ENCODE measurements at places on chromosomes 1 and 21.
A peak's percentile ranks its signal among the peaks of the same experiment; 100 is the strongest.

GRCh38 chr1:29145739-29146437 is 22.2 kb upstream of the TMEM200B start:
- DNase-seq, result peak; percentile 8

DNA sequence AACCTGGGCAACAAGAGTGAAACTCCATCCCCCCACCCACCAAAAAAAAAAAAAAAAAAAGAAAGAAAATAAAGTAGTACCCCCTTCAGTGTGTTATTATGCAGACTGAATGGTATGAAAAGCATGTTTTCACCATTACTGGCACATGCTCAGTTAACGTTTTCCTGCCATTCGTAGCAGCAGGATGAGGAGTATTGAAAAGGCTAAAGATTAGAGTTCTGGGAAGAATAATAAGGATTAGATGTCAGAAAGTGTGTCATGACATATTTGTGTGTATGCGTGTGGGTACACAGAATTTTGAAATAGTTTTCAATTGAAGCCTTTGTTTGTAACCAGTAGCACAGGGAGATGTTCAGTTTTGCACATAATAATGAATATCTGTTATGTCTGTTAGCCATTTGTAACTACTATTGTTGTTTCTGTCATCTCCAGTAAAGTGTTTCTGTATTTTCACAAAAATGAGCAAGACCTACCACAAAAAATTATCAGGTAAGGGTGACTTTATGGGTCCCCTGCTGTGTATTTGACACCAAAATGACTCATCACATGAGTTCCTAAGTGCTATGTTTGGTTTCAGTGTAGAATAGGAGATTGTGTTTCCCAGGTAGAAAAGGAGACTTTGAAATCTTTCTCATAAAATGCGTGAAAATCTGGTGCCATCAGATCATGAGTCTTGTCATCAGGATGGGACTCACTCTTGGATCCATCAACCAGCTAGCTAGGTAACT is 358.9 kb downstream of the DISC1 start:
- DNase-seq, result no peak

- no peak for DNase-seq
Observed at GRCh38 chr21:45408271-45408791, 3.4 kb downstream of the COL18A1 start.

DNA sequence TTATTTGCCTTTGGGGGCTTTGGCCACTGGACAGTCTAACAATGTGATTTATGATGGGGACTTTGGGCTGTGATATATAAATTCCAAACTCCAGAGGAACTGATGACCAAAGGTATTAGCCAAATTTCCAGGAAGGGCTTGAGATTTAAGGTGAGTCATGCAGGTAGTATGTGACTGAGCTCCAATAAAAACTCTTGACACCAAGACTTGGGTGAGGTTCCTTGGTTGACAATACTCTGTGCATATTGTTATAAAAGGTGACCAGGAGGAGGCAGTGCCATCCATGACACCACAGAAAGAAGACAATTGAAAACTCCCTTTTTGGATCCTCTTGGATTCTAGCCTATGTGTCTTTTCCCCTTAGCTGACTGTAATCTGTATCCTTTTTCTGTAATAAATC is 392.7 kb upstream of the LRRC7 start:
- DNase-seq, result no peak

DNA sequence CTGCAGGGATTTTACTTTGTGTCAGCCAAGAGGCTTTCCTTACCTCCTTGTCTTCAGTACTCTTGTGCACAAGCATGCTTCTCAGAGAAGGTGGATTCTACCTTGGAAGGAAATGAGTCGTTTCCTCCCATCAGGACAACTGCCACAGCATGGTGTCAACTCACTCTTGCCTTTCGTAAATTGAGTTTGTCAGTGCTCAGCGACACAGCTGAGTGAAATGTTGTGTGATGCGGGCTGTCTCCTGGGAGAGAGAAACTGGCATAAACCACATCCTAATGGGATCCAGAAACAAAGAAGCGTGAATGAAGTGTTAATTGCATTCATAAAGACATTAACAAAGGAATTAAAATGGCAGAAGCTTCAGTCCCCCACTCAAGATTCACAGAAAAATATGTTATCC is 51.5 kb upstream of the SLC22A15 start:
- DNase-seq, result no peak

- DNase-seq, result no peak
Observed at GRCh38 chr1:48777219-48777895, 666 bp upstream of the BEND5 start.

GRCh38 chr1:246631426-246631825 is 65.2 kb downstream of the CNST start:
- DNase-seq, result peak; percentile 39

DNA sequence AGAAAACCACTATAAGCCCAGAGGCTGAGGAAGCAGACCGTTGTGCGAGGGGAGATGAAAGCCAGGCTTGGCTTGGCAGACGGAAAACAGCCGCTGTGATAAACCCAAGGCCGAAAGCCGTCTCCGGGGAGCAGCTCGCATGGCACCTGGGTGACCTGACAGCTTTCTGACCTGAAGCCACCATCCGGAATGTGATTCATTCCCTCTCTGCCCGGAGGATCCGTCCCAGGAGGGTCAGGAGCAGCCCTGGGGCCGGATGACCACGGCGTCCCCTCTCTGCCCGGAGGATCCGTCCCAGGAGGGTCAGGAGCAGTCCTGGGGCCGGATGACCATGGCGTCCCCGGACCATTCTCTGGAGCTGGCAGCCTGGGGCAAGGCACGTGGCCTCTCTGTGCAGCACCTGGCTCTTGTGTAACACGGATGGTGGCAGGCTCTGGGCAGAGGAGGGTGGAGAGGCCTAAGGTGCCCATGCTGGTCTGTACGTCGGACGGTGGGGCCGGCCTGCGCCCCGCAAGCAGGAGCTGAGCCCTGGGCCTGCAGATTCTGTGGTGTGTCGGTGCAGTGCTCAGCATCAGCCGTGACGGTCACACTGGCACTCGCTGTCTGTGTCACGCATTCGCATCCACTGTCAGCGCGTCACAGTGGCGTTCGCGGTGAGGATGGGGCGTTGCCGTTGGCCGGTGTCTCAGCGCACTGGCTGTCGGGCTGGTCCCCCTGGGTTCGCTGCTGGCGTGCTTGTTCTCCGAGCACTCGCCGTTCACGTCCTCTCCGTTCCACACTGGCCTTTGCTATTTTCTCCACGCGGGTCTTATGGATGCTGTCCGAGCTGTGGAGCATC is 50.3 kb downstream of the SLX9 start:
- no peak for DNase-seq

DNA sequence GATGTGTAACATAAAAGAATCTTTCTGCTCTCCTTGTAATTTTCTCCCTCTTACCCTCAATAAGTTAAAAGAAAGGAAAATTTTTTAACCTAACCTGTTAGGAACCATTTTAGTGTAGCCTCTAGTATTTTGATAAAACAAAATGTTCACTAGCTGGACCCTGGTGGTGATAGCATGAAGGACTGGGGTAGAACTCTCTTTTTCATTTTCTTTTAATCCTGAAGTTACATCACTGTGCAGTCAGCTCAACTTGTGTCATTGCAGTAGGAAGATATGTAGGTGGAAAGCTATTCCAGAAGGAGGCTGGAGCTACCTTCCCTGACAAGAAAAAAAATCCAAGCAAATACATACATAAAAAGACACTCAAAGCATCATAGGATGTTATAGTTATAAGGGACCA is 39.3 kb downstream of the NFIA start:
- DNase-seq, result no peak

GRCh38 chr21:36697851-36698384 is 997 bp upstream of the SIM2 start:
- no peak for DNase-seq

DNA sequence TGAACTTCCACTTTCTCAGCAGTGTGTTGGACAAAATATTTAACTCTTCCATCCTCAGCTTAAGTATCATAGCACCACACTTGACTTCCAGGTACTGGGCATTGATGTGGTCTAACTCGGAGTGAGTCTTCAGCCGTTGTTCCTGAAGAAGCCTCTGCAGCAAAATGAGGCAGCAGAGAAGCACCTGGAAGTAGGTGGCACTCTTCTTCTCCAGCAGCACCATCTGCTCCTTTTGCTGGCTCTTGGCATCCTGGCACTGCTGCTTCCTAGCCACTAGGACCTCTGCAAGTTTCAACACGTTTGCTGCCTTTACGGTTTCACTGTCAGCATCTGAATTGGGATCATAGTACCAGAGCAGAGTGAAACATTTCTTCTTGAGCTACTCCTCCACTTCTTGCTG is 162.5 kb upstream of the GORAB start:
- no peak for DNase-seq

Measured in kidney glomerular epithelial cell (primary cell).